Endothelial cell of umbilical vein (primary cell): ENCODE measurements at places on chromosomes 1 and 21.

DNA sequence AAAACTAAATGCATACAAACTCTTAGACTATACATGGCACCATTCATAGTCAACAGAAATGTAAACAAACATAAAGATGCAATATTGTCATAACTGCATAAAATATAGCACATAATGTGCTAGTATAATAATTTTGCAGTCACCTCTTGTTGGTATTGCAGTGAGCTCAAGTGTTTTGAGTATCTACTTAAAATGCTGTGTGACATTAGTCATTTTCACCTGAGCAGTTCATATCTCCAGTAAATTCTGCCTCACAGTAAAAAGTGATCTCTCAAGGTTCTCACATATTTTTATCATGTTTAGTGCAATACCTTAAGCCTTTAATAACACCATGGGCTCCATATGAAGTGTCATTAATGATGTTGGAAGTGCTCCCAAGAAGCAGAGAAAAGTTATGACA lies 29.6 kb upstream of the FMO2 start:
- DNase-seq: no peak

DNA sequence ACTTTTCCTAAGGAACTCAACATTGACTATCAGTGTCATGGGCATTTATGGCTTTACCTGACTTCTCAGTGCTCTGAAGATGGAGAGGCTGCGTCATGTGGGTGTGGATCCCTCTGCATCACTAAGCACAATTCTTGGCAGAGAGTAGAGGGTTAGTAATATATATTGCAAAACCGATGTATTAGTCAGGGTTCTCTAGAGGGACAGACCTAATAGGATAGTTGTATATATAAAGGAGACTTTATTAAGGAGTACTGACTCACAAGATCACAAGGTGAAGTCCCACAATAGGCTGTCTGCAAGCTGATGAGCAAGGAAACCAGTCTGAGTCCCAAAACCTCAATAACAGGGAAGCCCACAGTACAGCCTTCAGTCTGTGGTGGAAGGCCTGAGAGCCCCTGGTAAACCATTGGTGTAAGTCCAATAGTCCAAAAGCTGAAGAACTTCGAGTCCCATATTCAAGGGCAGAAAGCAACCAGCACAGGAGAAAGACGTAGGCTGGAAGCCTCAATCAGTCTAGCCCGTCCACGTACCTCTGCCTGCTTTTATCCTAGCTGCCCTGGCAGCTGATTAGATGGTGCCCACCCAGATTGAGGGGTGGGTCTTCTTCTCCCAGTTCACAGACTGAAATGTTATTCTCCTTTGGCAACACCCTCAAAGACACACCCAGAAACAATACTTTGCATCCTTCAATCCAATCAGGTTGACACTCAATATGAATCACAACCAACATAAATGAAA lies 159.7 kb upstream of the NRIP1 start:
- no peak for DNase-seq

GRCh38 chr21:34883491-34884271 lies 165.4 kb downstream of the RUNX1 start:
- DNase-seq: peak; percentile 49

DNA sequence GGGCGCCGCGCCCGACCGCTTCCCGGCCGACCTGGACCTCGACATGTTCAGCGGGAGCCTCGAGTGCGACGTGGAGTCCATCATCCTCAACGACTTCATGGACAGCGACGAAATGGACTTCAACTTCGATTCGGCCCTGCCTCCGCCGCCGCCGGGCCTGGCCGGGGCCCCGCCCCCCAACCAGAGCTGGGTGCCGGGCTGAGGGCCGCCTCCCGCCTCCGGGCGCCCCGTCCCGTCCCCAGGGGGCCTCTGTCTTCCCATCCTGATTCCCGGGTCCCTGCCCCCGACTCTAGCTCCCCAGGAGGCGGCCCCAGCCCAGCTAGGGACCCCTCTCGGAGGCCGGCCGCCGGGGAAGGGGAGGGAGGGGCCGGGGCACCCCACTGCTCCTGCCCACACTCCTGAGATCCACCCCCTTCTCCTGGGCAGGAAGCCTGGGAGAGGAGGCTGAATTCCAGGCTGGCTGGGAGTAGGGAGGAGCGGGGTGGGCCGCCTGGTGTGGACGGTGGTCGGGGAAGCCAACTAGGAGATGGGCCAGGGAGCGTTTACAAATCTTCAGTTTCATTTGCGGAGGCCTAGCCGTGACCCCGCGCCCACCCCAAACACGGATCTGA lies 21.4 kb downstream of the FOXO6 start:
- peak; percentile 49 for DNase-seq

DNA sequence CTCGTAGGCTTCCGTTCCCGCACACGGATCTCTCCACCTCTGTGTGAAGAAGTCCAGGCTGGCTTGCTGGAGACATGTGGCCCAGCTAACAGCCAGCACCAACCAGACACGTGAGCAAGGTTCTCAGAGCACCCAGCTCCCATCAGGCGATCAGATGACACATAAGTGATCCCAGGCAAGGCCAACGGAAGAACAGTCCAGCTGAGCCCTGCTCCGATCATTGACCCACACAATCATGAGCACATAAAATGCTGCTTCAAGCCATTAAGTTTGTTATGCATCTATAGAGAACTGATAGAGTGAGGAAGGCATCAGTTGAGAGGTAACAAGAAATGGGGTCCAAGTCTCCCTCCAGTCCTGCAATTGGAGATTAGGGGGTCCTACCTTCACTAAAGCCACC lies 15.4 kb downstream of the C1orf198 start:
- no peak for DNase-seq

- DNase-seq: no peak
Observed at GRCh38 chr1:51303315-51303714, 27.0 kb downstream of the TTC39A start.

- no peak for DNase-seq
Observed at GRCh38 chr21:44466351-44466954, 11.1 kb downstream of the LRRC3 start.
